Activated CD4-positive, alpha-beta T cell treated with anti-CD3 and anti-CD28 coated beads for 4 hours (primary cell): ENCODE measurements at places on chromosomes 16 and 17.

GRCh38 chr17:48357779-48358602 is 72.0 kb downstream of the SKAP1 start:
- no peak for DNase-seq

DNA sequence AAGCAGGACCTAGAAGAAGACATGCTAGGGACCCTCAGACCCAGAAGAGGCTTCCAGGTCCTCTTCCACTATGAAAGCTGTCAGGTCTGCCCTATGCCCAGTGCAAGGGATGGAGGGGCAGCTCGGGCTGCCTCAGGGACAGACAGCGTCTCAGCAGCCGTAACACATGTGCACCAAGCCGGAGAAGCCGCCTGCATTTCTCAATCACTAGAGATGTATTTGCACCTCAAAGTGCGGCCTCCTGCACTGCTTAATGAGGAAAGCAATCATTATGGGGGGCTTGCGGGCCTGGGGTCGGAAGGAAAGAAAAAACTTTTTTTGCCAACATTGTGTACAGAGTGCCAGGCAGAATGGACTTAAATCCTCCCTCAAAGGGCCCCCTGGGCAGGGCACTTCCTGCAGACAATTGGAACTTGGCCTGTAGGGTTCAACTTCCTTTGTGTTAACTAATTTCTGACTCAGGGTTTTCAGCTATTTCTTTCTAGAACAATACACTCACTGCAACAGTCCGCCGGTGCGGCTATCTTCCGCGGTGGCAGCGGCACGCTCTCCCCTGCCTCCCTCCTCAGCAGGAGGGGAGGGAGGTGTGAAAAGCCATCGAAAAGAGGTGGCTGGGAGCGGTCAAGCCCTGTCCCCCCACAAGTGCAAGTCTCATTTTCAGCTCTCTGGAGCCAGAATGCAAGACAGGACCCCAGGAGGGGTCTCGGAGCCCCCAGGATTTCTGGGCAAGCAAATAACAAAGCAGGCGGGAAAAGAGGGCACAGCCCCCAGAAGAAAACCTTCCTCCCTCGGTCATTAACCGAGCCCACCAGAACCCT is 101.2 kb downstream of the ZNF423 start:
- DNase-seq = no peak

GRCh38 chr17:78449983-78450595 is 71.6 kb downstream of the PGS1 start:
- DNase-seq = no peak

- no peak for DNase-seq
Measured at GRCh38 chr16:4972938-4973587, 14.9 kb downstream of the SEC14L5 start.

DNA sequence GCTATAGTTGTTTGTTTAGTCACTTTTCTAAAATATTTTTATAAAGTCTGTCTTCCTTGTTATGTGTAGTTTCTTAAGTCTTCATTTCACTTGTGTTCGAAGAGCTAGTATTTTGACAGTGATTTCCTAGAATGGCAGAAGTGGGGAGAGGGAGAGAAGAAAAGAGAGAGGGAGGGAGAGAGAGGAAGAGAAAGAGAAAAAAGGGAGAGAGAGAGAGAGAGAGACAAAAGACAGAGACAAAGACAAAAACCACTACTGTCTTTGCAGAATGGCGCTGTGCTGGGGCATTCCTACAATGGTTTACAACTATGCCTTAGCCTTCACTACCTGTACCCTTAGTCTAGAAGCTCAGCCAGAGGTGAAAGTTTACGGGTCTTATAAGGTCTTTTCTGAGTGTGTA is 90.5 kb downstream of the CA4 start:
- no peak for DNase-seq

DNA sequence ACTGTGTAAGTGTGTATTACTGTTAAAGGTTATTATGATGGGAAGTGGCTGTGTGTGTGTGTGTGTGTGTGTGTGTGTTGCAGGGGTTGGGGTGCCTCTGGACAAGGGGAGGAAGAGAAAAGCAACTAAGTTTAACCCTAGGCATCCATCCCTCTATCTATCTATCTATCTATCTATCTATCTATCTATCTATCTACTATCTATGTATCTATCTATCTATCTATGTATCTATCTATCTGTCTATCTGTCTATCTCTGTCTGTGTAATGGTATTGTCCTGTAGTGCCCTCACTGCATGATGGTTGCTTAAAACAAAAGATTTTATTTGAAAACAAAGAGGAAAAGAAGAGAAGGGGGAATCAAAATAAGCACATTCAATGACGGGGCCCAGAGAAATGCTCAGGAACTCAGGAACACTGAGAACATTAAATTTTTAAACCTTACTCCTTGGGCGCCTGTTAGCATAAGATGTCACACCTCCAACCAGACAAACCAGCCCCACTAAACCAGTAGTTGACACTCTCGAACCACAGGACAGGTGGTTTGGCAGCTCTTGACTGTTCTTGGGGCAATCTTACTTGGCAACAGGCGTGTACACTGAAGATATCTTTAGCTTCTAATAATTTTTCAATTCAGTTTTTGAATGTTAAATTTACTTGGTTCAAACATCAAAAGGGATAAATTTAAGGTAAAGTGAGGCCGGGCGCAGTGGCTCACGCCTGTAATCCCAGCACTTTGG is 5.1 kb upstream of the RPL26 start:
- DNase-seq = no peak

DNA sequence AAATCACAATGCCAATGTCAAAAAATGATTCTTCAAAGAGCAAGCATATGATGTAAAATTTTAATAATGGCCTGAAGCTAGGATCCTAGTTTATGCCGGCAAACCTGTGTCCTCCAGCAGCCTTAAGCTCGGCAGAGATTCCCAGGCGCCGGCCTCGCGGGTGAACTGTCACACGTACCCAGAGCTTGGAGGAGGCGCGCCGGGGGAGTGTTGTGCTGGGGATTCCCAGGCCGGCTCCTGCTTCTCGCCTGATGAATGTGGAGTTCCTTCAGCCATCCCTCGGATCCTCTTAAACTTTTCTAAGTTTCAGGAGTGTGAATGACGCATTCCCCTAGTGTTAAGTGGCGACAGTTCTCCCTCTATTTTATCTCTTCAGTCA is 19.1 kb upstream of the NTN1 start:
- no peak for DNase-seq

- no peak for DNase-seq
Measured at GRCh38 chr17:8324923-8325322, 14.7 kb upstream of the ODF4 start.

DNA sequence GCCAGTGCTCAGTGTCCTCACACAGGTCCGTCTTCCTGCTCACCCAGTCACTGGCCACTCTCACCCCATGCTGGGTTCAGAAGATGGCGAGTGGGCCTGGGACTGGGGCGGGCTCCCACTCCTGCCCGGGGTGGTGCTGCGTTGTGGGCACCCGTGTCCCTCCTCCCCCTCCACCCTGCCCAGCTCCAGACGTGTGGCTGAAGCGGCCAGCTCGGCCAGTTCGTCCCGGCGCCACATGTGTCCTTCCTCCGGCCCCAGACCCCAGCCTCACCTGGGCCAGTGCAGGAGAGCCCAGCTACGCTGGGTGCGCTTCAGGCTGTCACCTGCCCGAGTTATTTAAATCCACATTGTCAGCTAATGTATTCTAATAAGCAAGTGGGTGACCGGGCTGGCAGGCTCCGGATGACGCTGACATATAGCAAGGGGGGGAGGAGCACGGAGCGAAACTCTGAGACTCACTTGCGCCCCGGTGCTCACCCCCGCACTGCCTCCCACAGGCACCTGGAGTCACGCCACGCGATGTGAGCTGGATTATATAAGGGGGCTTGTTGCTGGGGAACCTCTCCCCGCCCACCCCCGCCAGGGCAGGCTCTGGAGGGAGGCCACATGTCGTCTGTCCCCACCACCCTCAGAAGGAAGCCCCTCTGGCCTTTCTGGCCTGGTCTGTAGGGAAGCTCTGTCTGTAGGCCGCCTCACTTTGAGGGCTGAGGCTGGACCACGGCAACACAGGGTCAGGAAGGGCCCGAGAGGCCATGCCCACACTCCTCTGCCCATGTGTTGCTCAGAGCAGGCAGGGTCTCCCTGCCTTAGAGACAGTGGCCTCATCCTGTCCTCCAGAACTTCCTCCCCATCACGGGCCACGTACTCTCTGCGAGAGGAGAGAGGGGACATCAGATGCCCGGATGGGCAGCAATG is 7.1 kb upstream of the BAIAP2 start:
- DNase-seq = peak; percentile 26

DNA sequence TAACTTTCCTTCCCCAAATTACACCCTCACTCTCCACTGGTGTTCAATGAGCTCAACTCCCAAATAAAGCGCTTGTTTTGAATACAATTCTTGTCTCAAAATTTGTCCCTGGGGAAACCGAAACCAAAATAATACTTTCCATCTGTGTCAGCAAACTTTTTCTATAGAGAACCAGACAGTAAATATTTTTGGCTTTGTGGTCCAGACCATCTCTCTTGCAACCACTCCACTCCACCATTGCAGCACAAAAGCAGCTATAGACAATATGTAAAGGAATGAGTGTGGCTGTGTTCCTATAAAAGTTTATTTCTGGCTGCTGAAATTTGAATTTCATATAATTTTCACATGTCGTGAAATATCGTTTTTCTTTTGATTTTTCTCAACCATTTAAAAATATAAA is 84.6 kb upstream of the ERCC4 start:
- no peak for DNase-seq

- peak; percentile 34 for DNase-seq
Measured at GRCh38 chr16:1188432-1189189, 35.7 kb downstream of the CACNA1H start.

DNA sequence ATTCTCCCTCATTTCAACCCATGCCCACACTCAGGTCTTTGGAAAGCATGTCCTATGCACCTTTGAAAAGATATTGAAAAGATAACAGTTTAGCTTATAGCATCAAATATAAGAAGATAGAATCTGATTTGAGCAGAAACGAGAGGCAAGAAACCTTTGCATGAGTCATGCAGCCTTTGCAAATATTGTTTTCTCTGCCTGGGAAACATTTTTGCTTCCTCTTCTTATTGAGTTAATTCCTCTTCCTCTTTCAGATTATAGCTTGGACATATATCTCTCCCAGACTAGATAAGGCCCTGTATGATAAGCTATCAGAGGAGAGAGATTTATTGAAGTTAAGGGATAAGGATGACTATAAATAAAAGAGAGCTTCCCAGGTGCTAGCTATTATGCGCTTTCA is 46.1 kb upstream of the KCNJ2 start:
- DNase-seq = no peak

GRCh38 chr17:63426917-63427308 is 19.2 kb downstream of the CYB561 start:
- DNase-seq = no peak
